ENCODE measurements at places on chromosomes 5 and 9.

- DNase-seq = no peak
Measured at GRCh38 chr5:147674411-147674810, 108.1 kb downstream of the JAKMIP2 start.

GRCh38 chr9:69425136-69425801, 100.3 kb downstream of the ENTREP1 start:
- no peak for DNase-seq

GRCh38 chr5:109550077-109550476, 139.7 kb upstream of the MAN2A1 start:
- DNase-seq = no peak

- no peak for DNase-seq
Measured at GRCh38 chr9:2263665-2264064, 248.5 kb downstream of the SMARCA2 start.

GRCh38 chr9:109792951-109793546, 13.1 kb downstream of the PALM2AKAP2 start:
- peak; percentile 97 for DNase-seq

GRCh38 chr9:76866689-76867088, 39.2 kb downstream of the PRUNE2 start:
- DNase-seq = peak; percentile 39

- no peak for DNase-seq
Measured at GRCh38 chr9:89065921-89066320, 74.7 kb downstream of the S1PR3 start.

- DNase-seq = no peak
Measured at GRCh38 chr9:116998305-116998704, 311.2 kb downstream of the TRIM32 start.

- DNase-seq = no peak
Measured at GRCh38 chr5:126744836-126745235, 32.1 kb upstream of the LMNB1 start.

- DNase-seq = peak; percentile 45
Measured at GRCh38 chr5:56710826-56711590, 104.3 kb upstream of the MAP3K1 start.

DNA sequence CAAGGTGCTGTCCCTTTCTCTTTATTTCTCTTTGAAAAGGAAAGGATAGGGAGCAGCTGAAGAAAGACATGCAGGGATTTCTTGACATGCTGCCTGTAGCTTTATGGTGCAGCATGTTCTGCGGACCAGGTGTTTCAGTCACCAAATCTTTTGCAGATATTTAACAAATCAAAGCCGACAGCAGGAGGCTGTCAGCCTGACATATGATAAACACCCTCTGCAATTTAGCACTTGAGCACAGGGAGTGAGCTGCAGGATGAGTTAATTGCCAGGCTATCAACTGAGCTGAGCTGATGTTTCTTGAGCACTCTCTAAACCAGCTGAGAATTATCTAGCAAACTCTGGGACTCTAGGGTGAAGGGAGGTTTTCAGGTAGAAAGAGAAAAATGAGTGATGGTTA, 212.8 kb upstream of the ATP10B start:
- DNase-seq = no peak

DNA sequence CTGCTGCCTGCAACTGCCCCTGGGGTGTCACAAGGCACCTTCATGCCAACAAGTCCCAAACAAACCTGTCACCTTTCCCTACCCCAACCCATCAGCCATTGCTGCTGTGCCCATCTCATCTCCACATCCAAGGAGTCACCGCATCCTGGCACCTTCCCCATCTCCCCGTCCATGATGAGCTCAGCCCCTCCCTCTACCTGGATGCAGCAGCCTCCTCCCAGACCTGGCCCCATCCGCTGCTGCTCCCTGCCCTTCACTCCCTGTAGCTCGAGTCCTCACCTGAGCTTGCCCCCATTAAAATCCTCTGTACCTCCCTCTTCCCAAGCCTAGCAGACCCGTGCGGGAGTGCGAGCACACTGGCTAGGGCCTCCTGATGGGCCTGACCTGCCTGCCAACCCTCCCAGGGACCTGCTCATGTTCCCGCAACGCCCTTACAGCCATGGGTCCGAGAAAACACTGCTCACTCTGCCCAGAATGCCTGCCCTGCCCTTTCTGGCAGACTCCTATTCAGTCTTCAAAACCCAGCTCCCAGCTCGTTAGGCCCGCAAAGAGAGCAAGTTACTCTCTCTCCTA, 110.6 kb downstream of the ADAMTS2 start:
- DNase-seq = no peak

- no peak for DNase-seq
Measured at GRCh38 chr5:150007050-150007449, 6.5 kb downstream of the HMGXB3 start.

DNA sequence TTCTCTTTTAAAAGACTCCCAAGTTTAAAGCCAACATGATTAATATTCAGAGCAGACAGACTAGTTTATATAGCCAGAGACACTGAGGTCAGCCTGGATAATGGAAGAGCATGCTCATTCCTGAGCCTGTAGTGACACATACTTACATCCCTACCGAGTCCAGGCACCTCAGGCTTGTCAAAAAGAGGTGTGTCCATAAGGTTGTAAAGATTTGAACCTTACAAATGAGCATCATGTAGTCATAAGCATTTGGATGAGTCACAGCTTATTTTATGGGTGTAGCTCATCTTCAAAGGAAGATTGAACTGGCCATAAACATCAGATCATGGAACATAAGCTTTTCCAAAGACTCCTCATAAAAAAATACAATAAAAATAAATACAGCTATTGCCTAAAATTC, 333.5 kb downstream of the EFNA5 start:
- no peak for DNase-seq

- no peak for DNase-seq
Measured at GRCh38 chr9:80134487-80134886, 562.7 kb downstream of the TLE4 start.

DNA sequence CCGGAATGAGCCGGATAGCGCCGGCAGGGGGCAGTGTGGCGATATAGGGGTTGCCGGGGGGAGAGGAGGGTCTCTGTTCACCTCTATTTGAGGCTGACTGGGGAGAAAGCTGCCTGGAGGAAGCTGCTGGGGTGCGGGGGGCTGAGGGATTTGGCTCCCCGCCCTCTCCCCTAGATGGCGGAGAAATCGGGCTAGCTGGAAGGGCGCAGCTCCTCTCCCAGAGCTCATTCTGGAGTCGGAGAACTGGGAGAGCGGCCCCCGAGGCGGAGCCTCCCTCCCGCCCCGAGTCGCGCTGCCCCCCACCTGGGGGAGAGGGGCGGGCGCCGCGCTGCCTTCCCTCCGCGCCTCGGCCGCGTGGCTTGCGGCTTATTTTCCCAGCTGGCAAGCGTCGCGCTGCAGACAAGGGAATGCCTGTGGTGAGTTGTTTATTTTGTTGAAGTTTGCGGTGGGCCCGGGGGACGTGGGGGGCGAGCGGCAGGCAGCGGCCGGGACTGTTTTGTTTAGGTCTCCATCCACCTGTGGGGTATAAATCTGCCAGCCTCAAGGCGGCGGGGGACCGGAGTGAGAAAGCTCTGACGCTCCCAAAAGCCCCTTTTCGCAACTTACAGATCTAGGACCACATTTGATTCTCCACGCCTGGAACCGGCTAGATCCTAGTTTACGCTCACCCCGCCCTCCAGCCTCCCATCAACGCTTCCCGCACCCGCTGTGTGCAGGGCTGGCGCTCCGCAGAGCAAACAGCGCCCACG, 4.1 kb upstream of the RGMB start:
- no peak for DNase-seq

- no peak for DNase-seq
Measured at GRCh38 chr9:33782395-33783152, 12.8 kb upstream of the PRSS3 start.

DNA sequence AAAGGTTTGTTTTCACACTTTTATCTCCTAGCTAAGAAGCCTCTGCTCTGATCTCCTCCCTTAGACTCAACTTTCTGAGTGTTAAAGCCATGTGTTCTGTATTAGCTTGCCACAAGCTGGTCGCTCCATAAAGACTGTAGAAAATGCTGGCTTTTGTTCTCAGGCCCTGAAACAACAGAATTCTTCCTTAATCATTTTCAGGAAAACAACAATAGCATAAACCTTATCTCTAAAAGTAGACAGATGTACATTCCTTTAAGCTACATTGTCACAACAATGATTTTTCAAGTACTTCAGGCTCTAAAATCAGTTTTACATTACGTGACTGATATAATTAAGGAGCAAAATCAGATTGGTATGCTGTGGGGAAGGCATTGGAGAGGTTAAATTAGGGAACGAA, 41.9 kb downstream of the VCAN start:
- DNase-seq = no peak

GRCh38 chr9:91060520-91061343, 259.1 kb downstream of the SYK start:
- peak; percentile 51 for DNase-seq

- no peak for DNase-seq
Measured at GRCh38 chr5:116456036-116456435, 118.6 kb downstream of the SEMA6A start.

Measured in COLO829 (cell line).